ENCODE measurements at places on chromosomes 6 and 20. TPM values are rescaled to one million over a fixed set of nuclear protein-coding genes. Genes with fewer than 3 reads are reported as not detected.

HLA-DMB gene
- total RNA-seq: 0.09 TPM

TCEA2 gene
- 23.5 TPM for total RNA-seq

ATAT1 gene
- 5.6 TPM for total RNA-seq

UBD gene
- total RNA-seq: not detected

DNA sequence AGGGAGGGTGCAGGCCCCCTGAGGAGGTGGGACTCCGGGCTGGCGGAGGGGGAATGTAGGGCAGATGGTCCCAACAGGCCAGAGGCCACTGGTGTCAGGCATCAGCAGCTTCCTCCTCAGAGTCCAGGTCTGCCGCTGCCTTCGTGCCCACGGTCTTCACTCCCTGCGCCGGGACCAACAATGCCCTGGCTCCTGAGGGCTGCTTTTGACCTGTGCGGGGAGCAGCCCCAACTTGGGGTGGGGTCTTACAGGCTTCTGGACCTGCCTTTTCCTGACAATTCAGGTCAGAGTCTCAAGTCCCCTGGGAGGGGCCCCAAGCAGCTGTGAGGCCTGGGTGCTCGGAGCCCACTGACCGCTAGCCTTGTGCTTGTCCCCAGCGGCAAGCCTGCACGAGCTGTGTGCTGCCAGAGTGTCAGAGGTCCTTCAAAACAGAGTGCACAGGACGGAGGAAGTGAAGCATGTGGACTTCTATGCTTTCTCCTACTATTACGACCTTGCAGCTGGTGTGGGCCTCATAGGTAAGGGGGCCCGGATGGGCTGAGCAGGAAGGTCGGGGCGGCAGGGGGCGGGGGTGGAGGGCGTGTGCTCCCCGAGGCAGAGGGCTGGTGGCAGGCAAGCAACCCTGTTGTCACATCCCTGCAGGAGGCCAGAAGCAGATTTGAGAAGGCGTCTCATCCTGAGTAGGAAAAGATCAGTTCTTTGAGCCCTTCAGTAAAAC, 25.3 kb upstream of the PYGB start:
- no peak for DNase-seq

All from fibroblast of the aortic adventitia (primary cell).